GM18507 (cell line): ENCODE measurements at places on chromosomes 5 and 9.

DNA sequence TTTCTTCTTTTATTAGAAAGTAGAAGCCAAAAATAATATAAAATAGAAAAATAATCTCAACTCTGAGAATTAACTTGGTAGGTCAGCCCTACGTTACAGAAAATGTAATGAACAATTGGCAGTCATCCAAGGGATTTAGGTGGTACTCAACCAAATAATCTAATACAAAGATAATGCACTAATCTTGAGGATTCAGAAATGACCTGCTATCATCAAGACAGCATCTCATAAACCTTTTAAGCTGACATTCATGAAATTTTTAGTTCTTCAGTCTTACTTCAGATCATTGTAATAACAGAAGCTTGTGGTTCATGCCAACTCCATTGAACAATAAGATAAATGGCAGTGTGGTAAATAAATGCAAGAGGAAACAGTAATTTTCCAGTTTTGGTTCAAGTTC is 1058.0 kb downstream of the MAT2B start:
- no peak for DNase-seq

GRCh38 chr5:41048986-41049385 is 22.2 kb downstream of the MROH2B start:
- no peak for DNase-seq

DNA sequence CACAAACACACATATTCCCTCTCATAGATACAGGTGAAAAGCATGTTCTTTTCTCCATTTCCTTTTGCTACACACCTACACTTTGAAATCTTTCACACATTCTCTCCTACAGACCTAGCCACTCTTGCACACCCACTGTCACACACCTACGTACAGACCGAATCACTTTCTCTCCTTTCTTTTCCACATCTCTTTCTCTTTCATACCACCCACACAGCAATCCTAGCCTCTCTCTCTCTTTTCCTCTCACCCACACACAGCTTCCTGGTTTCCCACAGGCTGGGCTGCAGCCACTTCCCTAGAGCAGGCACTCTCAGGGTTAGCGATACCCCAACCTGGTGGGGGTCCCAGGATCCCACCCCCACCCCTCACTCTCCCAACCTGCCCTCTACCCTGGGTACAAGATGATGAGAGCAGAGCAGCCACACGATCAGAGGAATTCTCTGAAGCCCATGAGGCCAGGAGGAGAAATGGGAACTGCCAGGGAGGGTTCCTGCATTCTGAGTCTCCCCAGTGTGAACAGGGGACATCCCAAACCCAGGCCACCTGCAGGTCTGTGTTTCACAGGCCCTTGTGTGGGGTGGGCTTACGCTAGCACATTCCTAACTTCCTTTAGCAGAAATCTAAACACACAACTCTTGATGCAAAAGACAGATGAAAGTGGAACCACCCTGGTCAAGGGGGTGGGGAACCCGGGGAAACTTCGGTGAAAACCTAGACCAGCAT is 17.1 kb upstream of the SYNPO start:
- no peak for DNase-seq

GRCh38 chr5:89336111-89336510 is 453.1 kb upstream of the MEF2C start:
- no peak for DNase-seq

DNA sequence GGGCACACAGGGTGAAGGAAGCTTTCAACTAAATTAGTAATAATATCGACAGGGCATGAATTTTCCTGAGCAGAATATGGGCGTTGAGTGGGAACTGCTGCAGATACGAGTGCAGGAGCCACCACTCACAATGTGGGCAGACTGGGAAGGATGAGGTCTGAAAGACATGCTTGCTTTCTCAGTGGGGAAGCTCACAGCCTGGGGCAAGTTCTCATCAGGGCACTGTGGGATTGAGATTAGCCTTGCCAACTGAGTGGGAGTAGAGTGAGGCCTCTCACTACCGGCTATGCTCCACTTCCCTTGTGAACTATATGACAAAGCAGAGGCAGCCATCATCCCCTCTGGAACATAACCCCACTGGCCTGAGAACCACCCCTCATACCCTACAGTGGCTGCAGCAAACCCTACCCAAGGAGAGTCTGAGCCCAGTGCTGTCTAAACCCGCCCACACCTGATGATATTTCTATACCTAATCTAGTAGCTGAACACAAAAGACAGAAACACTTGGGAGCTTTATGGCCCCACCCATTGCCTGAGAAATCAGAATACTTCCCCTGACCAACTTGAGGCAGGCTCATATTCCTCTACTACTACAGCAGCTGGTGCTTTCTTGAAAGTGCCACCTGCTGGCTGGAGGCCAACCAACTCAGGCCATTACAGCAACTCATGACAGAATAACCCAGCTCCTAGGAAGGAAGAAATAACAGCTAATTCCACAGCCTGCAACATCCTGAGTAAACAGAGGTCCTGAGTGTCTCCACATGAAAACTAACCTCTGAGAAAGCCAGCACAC is 173.7 kb upstream of the SPEF2 start:
- no peak for DNase-seq

DNA sequence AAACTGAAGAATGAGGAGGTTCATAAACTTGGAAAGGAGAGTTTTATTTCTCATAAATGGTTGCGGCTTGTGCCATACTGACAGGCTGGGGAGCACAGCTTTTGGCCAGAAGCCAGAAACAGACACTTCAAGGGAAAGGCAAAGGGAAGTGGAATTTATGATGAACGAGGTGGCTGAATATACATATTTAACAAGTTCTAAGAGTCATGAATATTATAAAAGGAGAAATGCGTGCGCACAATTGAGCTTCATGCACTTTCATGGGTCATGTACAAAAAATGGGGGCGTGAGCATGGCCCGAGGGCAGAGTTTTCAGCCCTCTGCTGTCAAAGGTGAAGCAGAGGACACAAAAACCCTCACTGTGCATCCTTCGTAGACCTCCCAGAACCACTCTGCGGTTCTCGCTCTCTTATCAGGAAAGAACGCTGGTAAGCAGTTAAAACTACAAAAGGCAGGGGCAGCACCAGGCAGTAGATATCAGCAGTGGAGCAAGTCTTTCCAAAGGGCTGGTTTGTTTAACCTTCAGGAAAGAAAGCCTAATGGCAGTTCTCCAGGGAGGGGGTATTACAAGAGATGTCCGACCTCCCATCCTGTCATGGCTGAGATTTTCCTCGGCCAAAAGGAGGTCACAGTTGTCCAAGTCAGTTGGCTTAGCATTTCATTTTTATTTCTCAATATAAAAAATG is 29.0 kb downstream of the AUH start:
- DNase-seq: no peak

GRCh38 chr5:126172812-126173211 is 250.4 kb upstream of the GRAMD2B start:
- no peak for DNase-seq

GRCh38 chr9:72996114-72996513 is 43.3 kb upstream of the ALDH1A1 start:
- DNase-seq: no peak

DNA sequence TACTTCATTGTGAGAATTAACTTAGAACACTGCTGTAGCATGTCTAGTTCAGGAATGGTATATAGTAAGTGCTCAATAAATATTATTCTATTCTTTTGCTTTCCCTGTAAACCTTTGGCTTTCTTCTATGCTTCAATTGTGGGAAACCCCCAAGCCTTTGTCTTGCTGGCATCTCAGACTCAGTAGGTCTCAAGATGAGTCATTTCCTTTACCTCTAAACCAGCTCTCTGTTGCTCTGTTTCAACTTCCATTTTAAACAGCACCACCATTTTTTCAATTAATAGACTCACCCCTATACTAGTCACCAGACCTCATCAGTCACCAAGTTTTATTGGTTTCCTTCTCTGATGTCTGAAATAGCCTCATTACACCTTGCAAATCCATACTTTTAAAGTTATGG is 43.5 kb downstream of the DMAC1 start:
- peak; percentile 8 for DNase-seq

DNA sequence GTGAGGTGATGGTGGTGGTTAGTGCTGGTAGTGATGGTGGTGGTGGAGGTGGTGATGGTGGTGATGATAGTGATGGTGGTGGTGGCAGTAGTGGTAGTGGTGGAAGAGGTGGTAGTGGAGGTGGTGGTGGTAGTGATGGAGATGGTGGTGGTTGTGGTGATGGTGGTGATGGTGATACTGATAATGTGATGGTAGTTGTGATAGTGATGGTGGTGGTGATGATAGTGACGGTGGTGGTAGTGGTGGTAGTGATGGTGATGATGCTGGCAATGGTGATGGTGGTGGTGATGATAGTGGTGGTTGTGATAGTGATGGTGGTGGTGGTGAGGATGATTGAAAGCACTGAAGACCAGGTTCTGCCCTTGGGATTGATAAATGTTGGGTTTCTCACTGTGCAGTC is 85.2 kb upstream of the SLC1A3 start:
- DNase-seq: no peak

- peak; percentile 23 for DNase-seq
Measured at GRCh38 chr5:145056800-145057199, 778.3 kb downstream of the PRELID2 start.

- no peak for DNase-seq
Measured at GRCh38 chr5:131747180-131748105, 49.4 kb downstream of the FNIP1 start.

- no peak for DNase-seq
Measured at GRCh38 chr9:77562019-77562748, 85.9 kb downstream of the GNA14 start.

DNA sequence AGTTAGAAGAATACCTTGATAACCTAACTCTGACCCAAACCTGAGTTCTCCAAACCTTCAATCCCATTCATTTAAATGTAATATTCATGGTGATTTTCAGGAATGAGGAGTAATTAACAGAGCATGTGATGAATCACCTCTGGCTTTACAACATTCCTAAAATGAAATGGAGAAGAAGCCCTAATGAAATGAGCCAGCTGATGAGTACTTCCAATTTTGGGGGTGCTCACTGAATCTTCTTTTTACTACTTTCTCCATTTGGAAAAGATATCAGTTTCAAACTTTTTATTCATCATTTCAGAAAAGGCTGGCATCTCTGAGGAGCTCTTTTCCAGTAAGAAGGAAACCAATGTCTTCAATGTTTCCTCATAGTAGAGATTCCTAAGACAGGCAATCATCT is 2.9 kb upstream of the SPINK5 start:
- DNase-seq: no peak

GRCh38 chr5:158020555-158021418 is 161.8 kb upstream of the CLINT1 start:
- no peak for DNase-seq

- DNase-seq: no peak
Measured at GRCh38 chr9:130632841-130633240, 31.6 kb upstream of the PRDM12 start.

- DNase-seq: no peak
Measured at GRCh38 chr5:64670277-64670676, 20.0 kb upstream of the SHISAL2B start.

GRCh38 chr9:38213631-38214299 is 144.7 kb upstream of the SHB start:
- DNase-seq: no peak

DNA sequence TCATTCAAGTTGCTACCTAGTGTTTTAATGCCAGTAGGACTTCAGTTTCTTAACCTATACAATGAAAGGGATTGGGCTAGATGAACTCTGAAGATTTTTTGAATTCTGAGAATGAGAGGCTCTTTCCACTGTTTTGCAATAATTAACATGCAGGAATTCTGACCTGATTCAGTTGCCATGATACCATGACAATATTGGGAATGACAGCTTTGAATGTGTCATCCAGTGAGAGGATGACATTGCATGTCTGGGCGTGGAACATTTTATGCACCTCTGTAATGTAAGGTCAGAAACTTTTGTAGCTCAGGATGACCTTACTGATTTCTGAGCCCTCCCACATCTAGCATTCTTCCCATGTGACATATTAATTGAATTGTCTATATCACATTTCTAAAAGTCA is 30.6 kb upstream of the SPINK5 start:
- no peak for DNase-seq

- DNase-seq: no peak
Measured at GRCh38 chr5:8752595-8752994, 793.3 kb downstream of the SEMA5A start.

GRCh38 chr9:98175028-98175569 is 17.3 kb downstream of the CORO2A start:
- DNase-seq: no peak

DNA sequence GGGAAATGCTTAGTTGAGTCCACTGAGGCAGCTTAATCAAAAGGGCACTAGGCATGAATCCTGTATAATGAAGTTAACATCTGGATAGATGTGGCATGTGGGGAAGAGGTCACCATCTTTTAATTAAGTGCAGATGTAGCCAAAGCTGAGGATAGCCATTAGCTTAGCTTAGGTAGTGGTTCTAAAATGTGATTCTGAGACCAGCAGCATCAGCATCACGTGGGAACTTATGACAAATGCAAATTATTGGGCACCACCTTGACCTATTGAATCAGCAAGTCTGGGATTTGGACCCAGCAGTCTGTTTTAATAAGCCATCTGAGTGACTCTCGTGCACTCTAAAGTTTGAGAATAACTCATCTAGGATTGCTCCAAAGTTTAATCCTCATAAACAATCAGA is 63.8 kb downstream of the SNCAIP start:
- DNase-seq: no peak

DNA sequence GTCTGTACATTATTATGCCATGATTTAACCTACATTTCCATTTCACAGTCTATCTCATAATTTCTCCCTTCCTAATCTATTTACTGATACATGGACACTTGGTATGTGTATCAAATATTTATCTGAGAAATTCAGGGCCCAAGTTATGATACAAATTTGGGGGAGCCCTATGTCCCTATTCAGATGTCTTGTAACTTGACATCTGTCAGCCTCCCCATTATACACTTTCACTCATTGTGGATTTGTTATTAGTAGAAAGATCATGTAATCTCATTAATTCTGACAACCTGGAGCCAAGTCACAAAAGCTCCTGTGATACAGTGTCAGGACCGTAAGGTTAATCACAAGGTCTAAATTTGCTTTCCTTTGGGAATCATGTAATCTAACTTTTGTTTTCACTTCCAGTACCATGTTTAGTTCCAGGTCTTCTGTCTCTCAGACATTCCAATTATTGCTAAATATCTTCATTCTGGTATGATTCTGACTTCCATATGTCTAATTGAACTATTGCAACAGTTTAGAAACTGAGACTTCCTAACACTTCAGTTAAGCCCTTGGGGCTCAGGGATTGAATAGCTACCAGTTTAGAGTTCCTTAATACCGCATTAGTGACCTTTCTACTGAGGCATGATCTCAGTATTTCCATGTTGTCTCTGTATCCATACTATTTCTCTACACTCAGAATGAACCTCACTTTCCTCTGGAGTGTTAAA is 182.9 kb upstream of the NUDT12 start:
- DNase-seq: no peak

GRCh38 chr5:98772415-98773213 is 849 bp upstream of the RGMB start:
- DNase-seq: no peak

GRCh38 chr5:1763548-1763911 is 36.1 kb downstream of the MRPL36 start:
- peak; percentile 60 for DNase-seq

DNA sequence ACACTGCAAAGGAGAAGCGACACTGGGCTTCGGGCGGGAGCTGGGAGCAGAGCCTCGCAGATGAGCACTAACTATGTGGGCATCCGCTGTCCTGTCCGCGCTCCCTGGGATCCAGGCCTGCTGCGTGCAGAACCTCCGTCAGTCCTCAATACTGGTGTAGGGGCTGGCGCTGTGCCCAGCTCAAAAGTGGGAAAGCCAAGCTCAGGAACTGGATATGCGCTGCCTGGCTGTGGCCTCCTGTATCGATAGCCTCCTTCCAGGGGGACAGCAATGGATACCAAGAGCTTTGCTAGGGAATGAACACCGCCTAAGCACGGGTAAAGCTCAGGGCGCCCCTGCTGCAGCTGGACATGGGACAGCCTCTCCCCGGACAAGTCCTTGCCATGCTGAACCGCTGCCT is 270.4 kb downstream of the NSG2 start:
- no peak for DNase-seq

GRCh38 chr9:109493648-109494047 is 4.5 kb downstream of the PTPN3 start:
- DNase-seq: no peak
